ENCODE measurements at places on chromosomes 2 and 18. TPM values are rescaled to one million over a fixed set of nuclear protein-coding genes. Genes with fewer than 3 reads are reported as not detected.

GRCh38 chr18:42064109-42064508 is 109.1 kb downstream of the PIK3C3 start:
- DNase-seq: no peak

Gene ALPP
- polyA plus RNA-seq: not detected

Gene REG3A
- not detected for polyA plus RNA-seq

Gene TMEM169
- polyA plus RNA-seq: 0.90 TPM

- DNase-seq: no peak
These were observed 1.5 kb upstream of the SLC35G4 start for GRCh38 chr18:11607906-11608305.

DNA sequence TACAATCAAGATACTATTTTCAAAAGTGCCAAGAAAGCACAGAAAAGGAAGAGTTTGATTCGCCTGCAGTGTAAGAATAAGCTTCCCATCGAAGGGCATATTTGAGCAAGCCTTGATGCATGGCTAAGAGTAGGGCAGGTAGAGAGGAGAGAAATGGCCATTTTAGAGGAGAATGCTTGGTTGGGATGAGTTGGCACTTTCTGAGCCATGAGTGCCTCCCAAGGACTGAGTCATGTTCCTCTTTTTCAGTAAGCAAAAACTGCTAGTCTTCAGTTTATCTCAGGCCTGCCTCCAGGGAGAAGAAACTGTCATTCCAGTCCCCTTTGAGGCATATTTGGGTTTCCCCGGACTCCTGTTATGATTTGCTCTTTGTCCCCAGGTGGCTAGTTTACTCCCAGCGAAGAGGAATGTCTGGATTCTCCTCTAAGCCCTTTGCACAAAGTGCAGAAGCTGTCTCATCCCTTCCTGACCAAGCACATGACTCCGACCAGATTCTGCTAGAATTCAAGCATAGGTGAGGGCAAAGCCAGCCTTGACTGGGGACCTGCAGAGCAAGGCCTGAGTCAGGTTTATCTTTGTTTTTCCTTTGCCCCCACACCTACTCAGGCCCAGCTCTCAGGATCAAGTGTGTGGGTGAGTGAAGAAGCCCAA is 115.2 kb downstream of the TTC32 start:
- DNase-seq: no peak

- DNase-seq: no peak
These were observed 128.3 kb upstream of the SLC1A4 start for GRCh38 chr2:64860936-64861335.

GRCh38 chr18:31819925-31820229 is 59.2 kb upstream of the SLC25A52 start:
- DNase-seq: no peak

Gene NBAS
- polyA plus RNA-seq: 47.7 TPM

- no peak for DNase-seq
These were observed 231.8 kb upstream of the SPOPL start for GRCh38 chr2:138269765-138270164.

GRCh38 chr2:181466661-181467576 is 9.7 kb downstream of the ITGA4 start:
- peak; percentile 23 for DNase-seq

- no peak for DNase-seq
These were observed 15.6 kb downstream of the ODC1 start for GRCh38 chr2:10432311-10433181.

Gene SERPINB7
- polyA plus RNA-seq: not detected

- DNase-seq: no peak
These were observed 544.2 kb downstream of the SATB2 start for GRCh38 chr2:198913394-198914152.

Gene ST6GAL2
- 1.8 TPM for polyA plus RNA-seq

GRCh38 chr2:105738658-105739241 is 6.0 kb upstream of the NCK2 start:
- DNase-seq: no peak

All from right lung (tissue), 10 donors.